ENCODE measurements at places on chromosomes 4 and X. TPM values are rescaled to one million over a fixed set of nuclear protein-coding genes. Genes with fewer than 3 reads are reported as not detected.

DNA sequence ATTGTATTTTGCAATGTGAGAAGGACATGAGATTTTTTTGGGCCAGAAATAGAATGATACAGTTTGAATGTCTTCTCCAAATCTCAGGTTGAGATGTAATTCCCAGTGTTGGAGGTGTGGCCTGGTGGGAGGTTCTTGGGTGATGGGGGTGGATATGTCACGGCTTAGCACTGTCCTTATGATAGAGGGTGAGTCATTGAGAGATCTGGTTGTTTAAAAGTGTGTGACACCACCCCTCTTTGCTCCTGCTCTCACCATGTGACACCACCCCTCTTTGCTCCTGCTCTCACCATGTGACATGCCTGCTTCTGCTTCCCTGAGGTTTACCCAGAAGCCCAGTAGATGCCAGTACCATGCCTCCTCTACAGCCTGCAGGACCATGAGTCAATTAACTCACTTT, 1226.9 kb downstream of the PCDH7 start:
- DNase-seq: no peak

DNA sequence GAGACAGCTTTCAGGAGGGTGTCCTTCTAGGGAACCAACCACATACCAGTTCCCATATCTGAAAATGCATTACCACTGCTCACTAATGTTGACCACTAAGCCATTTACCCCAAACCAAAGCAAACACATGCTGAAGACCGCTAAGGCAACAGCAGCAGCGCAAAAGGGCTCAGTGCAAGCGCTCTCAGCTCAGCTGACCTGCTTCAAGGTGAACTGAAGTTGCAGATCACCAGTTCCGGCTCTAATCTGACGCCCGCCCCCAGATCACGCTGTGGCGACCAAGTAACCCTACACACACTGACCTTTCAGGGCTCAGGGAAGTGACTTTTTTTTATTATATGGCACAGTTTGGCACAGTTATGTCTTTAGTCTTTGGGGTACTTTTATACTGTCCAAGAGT, 5.8 kb downstream of the MECP2 start:
- no peak for DNase-seq

GRCh38 chrX:17744896-17745523, 7.7 kb downstream of the SCML1 start:
- no peak for DNase-seq

DNA sequence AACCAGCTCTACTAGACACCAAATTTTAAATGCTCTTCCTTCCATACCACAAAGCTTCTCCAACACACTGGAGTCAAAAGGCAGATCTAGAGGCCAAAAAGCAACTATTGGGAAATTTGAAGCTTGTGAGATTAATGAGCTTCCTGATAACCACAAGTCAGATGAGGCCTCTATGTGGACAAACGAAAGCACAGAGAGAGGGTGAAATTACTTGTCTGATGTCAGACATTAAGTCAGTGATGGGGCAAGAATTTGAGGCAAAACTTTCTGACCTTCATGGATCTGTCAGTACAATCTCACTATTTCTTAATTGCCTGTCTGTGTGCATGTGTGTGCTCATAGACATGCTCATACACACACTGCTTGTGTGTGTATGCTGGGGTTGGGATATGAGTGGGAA, 103.6 kb downstream of the GUCY2F start:
- DNase-seq: no peak

- DNase-seq: no peak
Observed at GRCh38 chrX:115719171-115719570, 158.2 kb downstream of the PLS3 start.

GRCh38 chr4:155033604-155034003, 174.8 kb upstream of the NPY2R start:
- no peak for DNase-seq

GRCh38 chr4:87410679-87411078, 11.7 kb upstream of the NUDT9 start:
- no peak for DNase-seq

- no peak for DNase-seq
Observed at GRCh38 chrX:97743014-97743413, 859.3 kb downstream of the RPA4 start.

- no peak for DNase-seq
Observed at GRCh38 chr4:37905533-37906169, 14.8 kb downstream of the TBC1D1 start.

Gene KCTD8
- 3.0 TPM for polyA plus RNA-seq

Gene OGT
- 133 TPM for polyA plus RNA-seq

Gene DSPP
- 0.04 TPM for polyA plus RNA-seq
